GM18507 (cell line): ENCODE measurements at places on chromosomes 4 and X.

- no peak for DNase-seq
Observed at GRCh38 chrX:28188526-28188925, 207.3 kb upstream of the DCAF8L1 start.

- DNase-seq: no peak
Observed at GRCh38 chr4:7052923-7053715, 9.9 kb downstream of the TADA2B start.

DNA sequence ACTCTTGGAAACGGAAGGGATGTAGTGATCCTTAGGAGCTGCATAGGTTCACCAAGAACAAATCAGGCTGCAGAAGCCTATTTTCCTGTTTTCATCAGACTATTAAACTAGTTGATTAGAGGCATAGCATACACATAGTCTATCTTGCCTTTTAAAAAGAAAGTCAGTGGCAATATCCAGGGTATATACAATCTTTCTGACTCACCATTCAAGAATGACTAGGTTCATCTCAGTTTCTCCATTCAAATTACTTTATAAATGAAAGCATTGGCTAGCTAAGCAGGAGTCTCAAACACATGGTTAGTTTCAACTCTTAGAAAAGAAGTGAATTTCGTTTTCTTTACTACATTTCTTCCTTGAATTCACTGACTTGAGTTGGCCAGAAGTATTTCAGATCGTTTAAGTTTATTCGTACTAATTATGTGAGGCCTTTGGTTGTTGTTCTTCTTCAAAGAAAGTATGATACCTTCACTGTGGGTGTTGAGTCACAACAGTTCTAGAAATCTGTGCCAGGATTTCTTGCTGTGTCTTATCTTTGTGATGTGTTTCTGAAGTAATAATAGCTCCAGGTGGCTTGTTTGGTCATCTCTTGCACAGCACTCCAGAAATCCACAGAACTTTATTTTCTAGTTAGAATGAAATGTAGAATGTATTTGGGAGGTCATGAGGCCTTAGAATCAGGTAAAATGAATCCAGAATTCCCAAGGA is 88.2 kb downstream of the AWAT2 start:
- DNase-seq: no peak

DNA sequence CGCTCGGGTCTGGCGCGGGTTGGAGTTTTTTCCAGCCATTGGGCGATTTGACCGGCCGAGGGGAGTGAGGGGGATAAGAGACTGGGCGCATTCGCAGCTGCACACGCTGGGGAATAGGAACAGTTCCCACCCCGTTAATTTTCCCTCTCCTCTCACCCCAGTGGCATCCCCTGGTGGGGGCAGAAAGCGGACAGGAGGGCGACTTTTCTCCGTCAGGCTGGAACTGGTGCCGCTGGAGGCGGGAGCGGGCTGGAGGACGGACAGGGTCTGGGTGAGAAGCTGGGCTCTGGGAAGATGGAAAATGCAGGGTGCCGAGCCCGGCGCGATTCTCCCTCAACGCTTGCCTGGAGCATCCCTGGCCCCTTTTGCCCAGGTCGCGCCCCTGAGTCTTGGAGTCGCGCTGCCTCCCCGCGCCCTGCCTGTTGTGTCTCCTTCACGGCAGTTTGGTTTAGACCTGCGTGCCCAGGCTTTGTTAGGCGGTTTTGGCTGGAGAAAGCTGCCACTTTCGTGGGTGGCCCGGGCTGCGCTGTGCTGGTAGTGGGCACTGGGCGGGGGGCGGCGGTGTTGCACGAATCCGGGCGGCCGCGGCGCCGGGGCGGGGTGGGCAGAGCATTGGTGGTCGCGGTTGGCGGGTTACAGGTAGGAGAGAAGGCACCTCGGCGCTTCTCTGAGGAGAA is 2.0 kb downstream of the ADGRL3 start:
- DNase-seq: no peak

DNA sequence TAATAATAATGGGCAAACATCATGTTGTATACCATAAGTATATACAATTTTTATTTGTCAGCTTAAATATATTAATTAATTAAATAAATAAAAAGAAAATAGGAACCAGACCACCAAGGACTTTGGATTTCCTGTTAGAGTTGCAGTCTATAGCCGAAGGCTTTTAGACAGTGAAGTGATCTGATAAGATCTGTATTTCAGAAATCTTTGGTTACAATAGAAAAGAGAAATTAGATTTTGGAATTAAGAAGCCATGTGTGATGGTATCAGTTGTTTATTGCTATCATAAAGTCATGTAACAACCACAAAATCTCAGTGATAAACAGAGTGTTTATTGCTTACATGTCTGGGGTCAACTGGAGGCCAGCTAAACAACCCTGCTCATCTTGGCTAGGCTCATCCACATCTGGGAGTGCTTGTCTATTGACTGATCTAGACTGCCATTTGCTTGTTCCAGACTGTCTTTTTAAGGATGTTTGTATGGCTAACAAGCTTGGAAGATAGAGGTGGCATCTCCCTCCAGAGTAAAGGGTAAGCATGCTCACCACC is 142.1 kb upstream of the USP9X start:
- DNase-seq: no peak

DNA sequence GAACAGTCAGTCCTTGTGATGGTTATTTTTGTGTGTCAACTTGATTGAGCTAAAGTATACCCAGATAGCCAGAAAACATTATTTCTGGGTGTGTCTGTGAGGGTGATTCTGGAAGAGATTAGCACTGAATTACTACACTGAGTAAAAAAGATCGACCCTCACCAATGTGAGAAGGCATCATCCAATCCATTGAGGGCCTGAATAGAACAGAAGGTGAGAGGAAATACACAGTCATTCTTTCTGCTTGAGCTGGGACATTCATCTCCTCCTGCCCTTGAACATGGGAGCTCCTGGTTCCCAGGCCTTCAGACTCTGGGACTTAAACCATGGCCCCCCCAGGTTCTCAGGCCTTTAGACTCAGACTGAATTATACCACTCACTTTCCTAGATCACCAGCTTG is 22.3 kb downstream of the INPP4B start:
- no peak for DNase-seq

DNA sequence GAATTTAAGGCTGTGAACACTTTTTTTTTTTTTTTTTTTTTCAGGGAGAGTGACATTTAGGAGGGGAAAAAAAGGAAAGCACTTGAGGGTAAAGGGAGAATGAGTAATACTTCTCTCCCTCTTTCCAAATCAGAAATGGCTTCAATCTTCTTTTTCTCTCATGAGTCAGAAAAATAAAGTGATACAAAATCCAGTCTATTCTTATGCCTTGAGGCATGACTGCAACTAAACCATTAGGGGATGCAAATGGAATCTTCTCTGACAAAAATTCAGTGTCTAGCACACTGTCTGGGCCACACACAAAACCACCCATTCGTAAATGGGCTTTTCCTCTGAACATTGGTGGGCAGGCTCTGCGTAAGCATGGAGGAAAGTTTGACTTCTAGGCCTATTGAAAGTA is 46.7 kb upstream of the POU4F2 start:
- DNase-seq: no peak
